Urinary bladder (tissue), 4 donors: ENCODE measurements at places on chromosomes 3 and 15. TPM values are rescaled to one million over a fixed set of nuclear protein-coding genes. Genes with fewer than 3 reads are reported as not detected.
A peak's percentile ranks its signal among the peaks of the same experiment; 100 is the strongest.

- DNase-seq = no peak
Observed at GRCh38 chr3:9807981-9808344, 2.1 kb upstream of the TTLL3 start.

- DNase-seq = no peak
Observed at GRCh38 chr3:46882377-46883053, 5.0 kb downstream of the PTH1R start.

GRCh38 chr3:10927551-10927950, 65.0 kb upstream of the SLC6A1 start:
- no peak for DNase-seq

DNA sequence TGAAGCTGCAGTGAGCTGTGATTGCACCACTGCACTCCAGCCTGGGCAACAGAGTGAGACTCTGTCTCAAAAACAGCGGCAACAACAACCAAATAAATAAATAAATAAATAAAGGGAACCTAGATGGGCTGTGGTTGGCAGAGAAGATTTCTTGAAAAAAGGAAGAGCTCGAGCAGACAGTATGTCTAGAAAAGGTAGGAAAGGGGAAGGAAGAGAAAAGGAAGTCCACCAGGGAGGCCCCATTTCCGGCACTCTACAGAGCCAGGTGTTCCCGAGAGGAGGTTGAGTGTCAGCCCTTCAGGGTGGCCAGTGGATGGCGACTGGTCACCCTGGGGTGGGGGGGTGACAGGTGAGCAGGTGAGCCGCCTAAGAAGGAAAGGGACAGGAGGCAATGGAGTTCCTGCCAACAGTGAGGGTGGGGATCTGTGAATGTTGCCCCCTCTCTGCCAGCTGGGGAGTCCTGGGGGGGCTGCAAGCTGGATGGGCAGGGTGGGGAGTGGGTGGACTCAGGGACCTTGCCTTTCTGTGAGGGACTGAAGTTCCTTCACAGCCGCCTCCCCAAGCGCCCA, 14.8 kb downstream of the PAQR5 start:
- DNase-seq = no peak

DNA sequence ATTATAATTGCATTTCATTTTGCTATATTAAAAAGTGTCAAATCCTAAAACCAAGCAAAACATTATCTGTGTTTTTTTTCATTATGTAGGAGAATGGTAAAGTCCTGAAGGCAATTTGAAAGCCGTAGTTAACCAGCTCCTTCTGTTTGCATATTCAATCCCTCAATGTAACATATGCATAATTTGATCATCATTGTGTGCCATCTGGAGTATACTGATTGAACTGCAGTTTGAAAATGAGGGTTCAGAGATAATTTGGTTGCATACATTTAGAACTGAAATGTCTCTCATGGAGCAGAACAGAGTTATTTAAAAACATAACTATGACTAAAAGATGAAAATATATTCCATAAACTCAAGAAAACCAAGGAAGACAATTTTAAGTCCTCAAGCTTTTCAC, 518.6 kb downstream of the GBE1 start:
- DNase-seq = no peak

DNA sequence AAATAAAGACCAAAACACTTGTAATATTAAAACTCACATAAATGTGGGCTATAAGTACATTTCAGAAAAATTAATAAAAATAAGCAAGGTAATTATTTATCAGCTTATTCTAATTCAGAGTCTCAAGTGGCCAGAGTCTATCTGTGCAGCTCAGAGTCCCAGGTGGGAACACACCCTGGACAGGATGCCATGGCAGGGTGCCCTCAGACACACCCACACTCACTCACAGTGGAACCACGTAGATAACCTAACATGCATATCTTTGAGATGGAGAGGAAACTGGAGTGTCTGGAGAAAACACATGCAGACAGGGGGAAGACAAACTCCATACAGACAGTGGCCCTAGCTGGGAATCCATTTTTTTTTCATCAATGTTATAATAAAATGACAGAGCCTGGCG, 37.2 kb downstream of the FSIP1 start:
- DNase-seq = no peak

GRCh38 chr3:171277456-171278298, 182.5 kb downstream of the TNIK start:
- DNase-seq = no peak

DNA sequence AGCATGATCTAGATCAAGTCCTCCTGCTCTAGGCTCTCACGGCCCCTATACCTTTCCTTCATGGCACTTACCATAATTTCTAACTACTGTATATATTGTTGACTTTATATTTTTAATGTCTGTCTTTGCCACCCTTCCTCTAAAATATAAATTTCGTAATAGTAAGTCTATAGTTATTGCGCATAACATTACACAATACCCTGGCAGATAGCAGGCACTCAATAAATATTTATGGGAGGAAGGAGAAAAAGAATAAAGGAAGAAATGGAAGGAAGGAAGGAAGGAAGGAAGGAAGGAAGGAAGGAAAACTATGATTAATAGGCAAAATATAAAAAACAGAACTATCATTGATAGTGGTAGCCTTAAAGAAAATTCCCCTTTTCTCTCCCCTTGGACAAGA, 190.3 kb upstream of the LMCD1 start:
- DNase-seq = no peak

GRCh38 chr3:178370387-178370786, 165.8 kb upstream of the KCNMB2 start:
- no peak for DNase-seq

DNA sequence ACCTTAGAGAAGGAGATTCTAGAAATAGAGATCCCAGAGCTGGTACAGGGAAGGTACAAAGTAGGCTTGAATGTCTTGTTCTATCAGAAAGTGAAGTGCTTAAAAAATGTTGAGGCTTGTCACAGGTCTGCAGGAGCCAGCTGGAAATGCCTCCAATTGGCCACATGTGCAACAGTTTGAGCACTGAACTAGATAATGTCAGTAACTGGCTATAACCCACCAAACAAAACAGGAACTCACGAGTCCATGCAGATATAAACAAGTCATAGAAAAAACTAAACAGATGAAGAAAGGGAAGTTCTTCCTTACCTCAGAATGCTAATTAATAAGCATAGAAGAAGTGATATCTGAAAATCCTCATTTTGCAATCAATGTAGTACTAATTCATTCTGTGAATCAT, 11.9 kb upstream of the TF start:
- no peak for DNase-seq

- DNase-seq = no peak
Observed at GRCh38 chr3:35745351-35745750, 106.0 kb downstream of the ARPP21 start.

GRCh38 chr3:153289334-153289808, 127.3 kb downstream of the RAP2B start:
- no peak for DNase-seq

DNA sequence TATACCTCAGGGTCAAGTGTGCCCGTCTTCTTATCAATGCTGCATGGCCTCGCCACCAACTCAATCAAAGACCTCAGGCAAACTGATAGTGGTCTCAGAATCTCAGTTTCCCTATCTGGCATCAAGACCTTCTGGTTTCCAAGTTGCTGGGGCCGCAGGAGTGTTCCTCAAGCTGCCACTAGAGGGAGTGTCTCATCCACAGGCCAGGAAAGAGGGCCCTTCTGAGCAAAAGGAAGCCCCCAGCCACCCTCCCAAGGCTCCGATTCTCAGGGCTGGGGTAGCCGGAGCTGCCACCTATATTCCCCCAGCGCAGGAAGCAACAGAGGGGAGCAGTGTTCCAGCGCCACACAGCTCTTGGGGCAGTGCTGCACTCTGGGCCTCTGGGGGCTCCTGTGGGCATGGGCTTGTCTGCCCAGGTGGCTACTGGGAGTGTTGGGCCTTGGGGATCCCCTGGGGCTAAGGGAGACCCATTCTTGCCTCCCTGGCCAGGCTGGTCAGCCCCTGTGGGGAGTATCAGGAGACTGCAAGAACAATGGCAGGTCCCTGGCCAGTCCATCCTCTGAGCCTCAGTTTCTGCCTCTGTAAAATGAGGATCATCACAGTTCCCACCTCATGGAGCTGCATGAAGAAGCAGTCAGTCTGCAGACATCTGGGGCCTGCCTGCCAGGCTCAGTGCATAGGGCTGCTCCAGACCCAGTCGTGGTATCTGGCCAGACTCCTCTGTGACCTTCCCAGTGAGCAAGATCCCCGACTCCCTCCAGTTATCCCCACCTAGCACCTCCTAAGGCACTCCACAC, 23.4 kb upstream of the SEC13 start:
- DNase-seq = no peak

- DNase-seq = no peak
Observed at GRCh38 chr3:141972399-141972798, 96.0 kb downstream of the ATP1B3 start.

GRCh38 chr3:56133423-56133822, 334.8 kb downstream of the ERC2 start:
- DNase-seq = no peak

DNA sequence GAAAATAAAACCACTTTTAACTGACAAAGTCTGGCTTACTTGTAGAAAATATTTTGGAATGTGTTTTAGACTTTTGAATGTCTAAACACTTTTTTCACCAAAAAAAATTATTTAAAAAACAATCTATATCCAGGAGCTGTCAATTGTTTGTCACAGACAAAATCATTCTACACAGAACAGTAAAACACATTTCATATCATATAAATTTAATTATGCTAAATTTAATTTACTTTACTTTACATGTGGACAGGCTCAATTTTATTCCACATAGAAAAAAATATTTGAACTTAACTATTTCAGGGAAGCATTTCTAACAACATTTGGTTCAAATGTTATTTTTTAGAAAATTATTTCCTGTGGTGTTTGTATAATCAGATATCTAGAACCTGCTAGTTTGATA, 1417.0 kb downstream of the ZPLD1 start:
- no peak for DNase-seq

DNA sequence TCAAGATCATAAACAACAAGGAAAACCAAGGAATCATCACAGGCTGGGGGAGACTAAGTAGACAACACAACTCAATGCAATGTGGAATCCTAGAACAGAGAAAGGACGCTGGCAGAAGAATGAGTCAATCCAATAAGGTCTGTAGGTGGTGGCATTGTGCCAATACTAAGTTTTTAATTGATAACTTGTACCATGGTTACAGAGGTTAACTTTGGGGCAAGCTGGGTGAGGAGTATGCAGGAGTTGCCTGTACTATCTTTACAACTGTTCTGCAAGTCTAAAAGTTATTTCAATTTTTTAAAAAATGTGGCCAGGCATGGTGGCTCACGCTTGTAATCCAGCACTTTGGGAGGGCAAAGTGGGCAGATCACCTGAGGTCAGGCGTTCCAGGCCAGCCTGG, 46.2 kb downstream of the RORA start:
- DNase-seq = no peak

DNA sequence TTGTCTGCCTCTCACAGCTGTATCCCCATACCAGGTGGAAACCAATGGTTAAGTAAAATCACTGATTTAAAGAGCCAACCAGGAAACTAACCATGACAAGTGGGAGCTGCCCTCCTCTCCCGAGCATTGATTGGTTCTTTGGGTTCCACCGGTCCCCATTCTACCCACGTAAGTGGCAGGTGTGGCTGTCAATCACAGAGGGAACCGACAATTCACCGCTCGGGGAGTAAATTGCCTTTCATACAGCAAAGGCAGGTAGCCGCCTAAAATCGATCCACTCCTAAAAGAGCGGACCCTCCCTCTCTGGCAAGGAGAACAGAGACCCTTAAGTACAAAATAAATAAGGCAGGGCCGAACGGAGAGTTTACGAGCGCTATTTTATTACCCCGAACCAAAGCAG, 1.2 kb downstream of the ERC2 start:
- peak; percentile 70 for DNase-seq

GRCh38 chr3:149901770-149902169, 68.9 kb downstream of the PFN2 start:
- no peak for DNase-seq

DNA sequence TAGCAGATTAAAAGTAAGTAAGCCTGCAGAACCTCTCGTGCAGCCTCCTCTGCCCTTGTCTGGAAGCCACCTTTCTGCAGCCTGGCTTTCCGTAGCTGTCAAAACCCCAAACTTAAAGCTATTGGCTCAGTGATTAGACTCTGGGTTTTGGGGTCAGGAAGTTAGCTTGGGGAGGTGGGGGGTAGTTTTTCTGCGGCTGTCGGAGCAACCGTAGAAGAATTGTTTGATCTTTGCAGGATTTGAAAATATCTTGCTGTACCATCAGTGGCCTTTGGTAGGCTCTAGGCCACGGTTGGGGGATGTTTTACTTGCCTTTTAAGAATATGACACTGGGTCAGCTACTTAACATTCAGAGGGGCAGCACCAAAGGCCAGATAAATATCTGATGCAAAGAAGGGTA, 88.4 kb upstream of the RASGRP1 start:
- DNase-seq = no peak

GRCh38 chr3:112474796-112475195, 24.5 kb downstream of the BTLA start:
- no peak for DNase-seq

The COPS2 gene
- 139 TPM for total RNA-seq

The CNTN3 gene
- 27.1 TPM for total RNA-seq

The PCSK6 gene
- 14.1 TPM for total RNA-seq

The ITIH4 gene
- 3.3 TPM for total RNA-seq

The BNIP2 gene
- total RNA-seq = 115 TPM

The SEMA3G gene
- total RNA-seq = 7.6 TPM

The GATA2 gene
- 19.2 TPM for total RNA-seq

The EPHB1 gene
- 1.6 TPM for total RNA-seq

The HOMER2 gene
- total RNA-seq = 8.9 TPM

The RAD51 gene
- total RNA-seq = 2.2 TPM

The ACOX2 gene
- total RNA-seq = 28.8 TPM

The SPTBN5 gene
- 1.7 TPM for total RNA-seq

The WDR93 gene
- not detected for total RNA-seq

The TLNRD1 gene
- total RNA-seq = 3.8 TPM

The APOD gene
- 11.7 TPM for total RNA-seq
